ENCODE measurements at places on chromosomes 6 and 20.

GRCh38 chr6:6470123-6470522, 118.4 kb upstream of the LY86 start:
- no peak for DNase-seq

DNA sequence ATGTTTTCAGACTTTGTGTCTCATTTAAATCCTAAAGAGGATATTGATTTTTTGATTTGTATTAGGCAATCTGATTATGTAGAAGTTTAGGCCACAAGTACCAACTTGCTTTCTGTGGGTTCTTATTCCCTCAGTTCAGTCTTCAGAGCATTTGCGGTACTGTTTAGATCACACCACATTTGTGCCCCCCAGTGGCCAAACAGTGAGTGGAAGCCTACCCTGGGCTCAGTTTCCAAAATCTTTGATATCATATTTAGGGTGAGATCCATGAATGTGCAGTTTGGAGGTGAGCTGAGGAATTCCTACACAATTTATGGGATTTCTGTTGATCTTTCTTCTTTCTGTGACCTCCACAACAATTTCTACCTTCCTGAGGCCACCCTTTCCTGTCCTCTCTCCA, 92.3 kb upstream of the FUT9 start:
- DNase-seq = no peak

DNA sequence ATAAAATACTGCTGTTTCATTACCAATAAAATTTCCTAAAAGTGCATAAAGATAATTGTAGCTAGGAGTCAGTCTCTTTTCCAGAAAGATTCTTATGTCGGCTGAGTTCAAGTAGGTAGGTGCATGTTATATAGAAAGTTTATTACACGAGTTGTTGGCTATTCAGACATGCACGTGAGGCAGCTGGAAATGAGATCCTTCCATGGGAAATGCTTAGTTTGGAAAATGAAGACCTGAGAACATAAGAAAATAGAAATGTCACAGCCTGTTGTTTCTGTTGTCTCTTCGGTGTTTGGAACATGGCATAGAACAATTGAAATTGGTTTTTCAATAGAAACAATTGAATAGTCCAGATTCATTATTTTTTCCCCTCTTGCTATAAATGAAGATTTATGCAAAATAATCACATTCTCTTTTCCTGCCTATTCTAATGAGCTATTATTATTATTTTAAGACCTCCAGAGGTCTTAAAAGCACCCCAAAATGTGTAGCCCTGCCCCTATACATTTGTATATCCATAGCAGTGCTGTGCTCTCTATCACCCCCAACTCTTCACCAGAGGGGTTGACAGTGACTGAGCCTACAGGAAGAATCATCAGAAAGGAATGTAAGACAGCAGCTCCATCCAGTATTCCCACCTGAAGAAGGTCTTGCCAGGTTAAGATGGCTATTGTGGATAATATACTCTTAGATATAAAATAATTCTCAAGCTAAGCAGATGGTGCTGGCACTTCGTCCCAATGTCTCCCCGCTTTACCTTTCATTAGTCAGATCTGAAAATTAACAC, 82.2 kb downstream of the ZDHHC14 start:
- no peak for DNase-seq

- no peak for DNase-seq
These were observed 1289.3 kb downstream of the HACE1 start for GRCh38 chr6:103570431-103570830.

- DNase-seq = peak; percentile 42
These were observed 1.8 kb upstream of the ABT1 start for GRCh38 chr6:26594730-26595632.

DNA sequence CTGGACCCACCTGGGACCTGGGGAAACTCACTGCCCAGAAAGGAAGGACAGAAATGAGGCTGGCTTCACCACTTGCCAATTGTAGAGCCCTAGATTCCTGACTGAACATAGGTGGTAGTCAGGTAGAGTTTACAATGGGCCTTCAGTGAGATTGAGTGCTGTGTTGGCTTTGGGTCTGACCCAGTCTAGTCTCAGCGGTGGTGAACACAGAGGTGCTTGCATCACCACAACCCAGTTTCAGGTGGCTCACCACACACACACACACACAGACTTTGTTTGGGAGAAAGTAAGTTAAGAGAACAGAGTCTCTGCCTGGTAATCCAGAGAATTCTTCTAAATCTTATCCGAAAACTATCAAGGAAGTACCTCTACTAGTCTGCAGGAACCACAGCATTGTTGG, 266.1 kb upstream of the EPHA7 start:
- no peak for DNase-seq

DNA sequence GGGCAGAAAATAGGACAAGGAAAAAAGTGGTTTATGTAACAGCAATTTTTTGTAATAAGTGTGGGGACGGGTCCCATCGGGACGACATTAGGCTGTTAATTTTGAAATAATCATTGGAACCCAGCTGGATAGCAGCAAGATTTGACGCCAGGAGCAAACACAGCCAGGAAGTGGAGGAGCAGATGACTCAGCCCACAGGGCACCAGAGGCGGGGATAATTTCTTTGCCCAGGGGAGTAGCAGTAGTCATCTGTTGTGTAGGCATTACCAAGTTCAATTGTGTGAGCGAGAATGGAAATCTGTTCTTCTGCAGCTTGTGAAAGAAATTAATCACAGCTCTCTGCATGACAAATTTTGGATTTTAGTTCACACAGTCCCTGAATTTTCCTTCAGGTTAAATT, 22.6 kb upstream of the RIN2 start:
- no peak for DNase-seq
